ENCODE measurements at places on chromosomes 1 and 21.

GRCh38 chr1:71364236-71364635 is 283.4 kb upstream of the ZRANB2 start:
- DNase-seq, result no peak

DNA sequence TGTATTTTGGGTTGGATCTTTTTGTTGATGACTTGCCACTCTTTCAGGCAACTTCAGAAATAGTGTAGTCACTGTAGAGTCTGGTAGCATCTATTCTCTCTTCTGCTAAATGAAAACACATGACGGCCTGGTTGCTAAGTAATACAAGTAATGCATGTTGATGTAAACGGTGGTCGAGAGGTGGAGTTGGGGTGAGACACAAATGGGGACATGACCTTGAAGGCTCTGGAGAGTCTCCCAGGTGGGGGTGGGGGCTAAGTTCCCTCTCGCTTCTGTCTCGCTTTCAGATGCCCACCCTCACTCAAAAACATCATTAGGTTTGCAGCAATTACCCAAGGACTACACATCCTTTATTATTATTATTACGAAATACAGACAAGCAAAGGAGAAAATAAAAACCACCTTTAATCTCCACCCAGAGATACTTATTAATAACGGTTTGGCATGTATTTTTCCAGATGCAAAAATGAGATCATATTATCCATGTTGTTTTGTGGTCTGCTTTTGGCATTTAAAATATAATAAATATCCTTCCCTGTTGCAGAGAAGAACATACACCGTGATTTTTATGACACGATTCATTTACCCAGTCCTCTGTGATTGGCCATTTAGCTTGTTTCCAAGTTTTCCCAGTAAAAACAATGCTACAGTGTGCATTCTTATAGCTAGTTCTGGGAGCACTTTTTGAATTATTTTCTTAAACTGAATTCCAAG is 138.1 kb downstream of the MIS18A start:
- no peak for DNase-seq

GRCh38 chr1:116033322-116033721 is 57.0 kb downstream of the SLC22A15 start:
- DNase-seq, result no peak

- DNase-seq, result no peak
Observed at GRCh38 chr1:29684141-29684540, 447.8 kb downstream of the PTPRU start.

GRCh38 chr1:167152192-167152876 is 58.5 kb downstream of the STYXL2 start:
- DNase-seq, result no peak

DNA sequence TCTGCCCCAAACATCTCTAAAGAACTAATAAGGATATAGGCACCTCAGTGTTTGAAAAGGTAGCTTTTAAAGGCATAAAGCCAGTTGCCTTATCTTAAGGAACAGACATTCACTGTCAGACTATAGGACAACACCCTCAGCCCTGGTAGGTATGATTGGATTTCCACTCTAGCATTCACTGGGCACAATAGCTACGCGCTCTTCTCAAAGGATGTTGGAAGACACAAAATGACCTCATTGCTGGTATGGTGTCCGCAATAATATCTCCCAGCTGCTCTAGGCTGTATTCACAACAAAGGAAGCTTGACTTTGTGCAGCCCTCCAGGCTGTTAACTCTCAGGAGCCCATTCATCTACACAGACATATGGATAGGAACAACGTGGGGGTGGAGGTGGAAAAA is 119.4 kb upstream of the CXADR start:
- no peak for DNase-seq

DNA sequence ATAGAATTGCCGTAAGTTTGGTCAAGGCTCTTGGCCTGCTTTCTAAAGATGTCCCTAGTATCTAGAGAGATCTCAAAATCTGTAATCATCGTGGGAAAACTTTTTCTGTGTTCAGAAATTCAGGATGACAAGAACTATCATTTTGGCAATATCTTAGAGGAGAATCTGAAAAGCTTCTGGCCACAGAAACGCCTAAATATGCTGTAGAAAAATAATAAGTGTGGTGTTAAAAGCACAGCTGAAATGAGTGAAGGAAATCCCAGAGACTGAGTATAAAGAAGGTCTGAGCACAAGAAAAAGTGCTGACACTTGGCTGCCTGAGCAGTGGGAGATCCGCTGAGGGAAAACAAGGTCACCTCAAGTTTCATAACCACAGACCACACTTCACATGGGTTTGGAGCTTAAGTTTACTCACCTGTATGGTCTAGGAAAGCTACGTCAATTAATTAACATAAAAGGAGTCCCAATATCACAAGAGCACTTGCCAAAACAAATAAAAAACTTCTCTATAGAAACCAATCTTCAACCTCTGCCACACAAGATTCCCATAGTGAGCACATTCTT is 235.2 kb upstream of the IRF2BP2 start:
- DNase-seq, result no peak

DNA sequence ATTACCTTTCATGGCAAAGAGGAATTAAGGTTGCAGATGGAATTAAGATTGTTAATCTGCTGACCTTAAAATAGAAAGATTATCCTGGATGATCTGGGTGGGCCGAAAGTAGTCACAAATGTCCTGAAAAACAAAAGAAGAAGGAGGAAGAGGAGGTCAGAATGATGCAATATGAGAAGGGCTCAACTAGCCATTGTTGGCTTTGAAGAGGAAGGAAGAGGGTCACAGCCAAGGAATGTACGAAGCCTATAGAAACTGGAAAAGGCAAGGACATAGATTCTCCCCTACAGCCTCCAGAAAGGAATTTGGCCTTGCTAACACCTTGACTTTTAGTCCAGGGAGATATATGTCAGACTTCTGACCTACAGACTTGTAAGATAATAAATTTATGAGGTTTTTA is 39.4 kb upstream of the FMOD start:
- no peak for DNase-seq

DNA sequence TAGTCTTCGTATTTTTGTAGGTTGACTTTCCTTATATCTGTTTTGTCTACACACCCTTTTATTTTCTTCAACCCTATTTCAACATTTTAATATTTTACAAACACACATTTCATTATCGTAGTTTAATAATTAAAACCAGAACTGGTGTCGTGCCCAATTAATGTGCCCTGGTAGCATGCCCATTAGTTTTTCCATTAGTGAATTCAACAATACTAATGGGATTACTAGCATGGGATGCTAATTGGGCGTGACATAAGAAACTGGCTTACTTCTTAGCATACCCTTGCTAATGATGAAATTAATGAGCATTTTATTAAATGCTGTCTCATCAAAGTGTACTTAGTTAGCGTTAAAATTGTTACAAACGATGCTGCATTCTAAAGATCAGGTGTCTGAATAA is 332.7 kb downstream of the USH2A start:
- DNase-seq, result no peak

GRCh38 chr1:180188091-180188506 is 33.4 kb downstream of the QSOX1 start:
- DNase-seq, result no peak

GRCh38 chr1:112983537-112984131 is 27.6 kb upstream of the SLC16A1 start:
- no peak for DNase-seq

DNA sequence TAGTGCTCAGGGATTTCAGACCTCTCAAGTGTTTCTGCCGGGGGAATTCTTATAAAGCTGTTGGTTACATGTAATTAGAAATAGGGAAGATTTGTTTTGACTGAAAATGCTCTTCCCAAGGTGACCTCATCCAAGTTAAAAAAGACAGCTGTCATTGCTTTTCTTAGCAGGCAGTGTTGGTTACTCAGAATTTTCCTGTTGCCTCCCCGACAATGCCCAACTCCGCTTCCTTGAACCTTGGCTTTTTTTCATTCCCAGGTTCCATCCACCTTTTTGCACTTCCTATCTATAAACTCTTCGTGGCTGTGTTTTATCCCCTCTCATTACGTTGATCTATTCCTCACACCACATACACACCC is 825 bp upstream of the DPH5 start:
- no peak for DNase-seq

DNA sequence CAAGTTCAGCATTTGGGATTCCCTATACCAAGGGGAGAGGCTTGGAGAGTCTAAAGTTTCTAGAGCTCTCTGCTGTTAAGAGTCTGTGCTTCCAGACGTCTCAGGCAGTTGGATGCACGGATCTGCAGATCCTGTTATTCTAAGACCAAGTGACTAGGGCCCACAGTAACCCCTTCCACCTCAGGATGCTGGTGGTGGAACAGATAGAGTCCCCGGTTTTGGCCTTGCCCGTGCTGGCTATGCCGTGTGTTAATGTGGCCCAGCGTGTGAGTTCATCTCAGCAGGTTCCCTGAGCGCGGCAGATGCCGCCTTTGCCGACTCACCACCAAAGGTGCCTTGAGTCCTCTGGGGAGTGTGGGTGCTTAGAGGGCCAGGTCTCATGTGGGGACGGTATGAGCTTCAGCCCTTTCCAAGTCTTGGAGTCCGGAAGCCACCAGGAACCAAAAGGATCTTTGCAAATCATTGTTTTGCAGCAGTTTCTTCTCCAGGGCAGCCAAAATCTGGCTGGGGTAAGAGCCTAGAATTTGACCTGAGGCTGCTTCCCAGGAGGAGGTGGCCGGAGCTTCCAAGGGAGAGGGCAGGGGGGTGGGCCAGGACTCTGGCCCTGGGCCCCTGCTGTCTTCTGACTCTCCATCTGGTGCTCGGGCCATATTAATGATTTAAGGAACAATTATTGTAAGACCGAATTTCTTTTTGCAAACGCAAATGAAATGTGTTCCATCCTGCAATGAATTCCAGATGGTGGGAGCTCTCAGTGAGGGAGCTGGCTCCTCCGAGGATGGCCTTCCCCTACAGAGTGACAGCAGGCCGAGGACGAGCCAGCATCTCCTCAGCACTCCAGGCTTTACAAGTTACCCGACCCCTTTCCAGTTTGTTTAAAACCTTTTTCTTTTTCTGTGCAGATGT is 205.7 kb downstream of the FOXD2 start:
- no peak for DNase-seq

GRCh38 chr1:215672482-215672881 is 105.4 kb downstream of the KCTD3 start:
- DNase-seq, result no peak

DNA sequence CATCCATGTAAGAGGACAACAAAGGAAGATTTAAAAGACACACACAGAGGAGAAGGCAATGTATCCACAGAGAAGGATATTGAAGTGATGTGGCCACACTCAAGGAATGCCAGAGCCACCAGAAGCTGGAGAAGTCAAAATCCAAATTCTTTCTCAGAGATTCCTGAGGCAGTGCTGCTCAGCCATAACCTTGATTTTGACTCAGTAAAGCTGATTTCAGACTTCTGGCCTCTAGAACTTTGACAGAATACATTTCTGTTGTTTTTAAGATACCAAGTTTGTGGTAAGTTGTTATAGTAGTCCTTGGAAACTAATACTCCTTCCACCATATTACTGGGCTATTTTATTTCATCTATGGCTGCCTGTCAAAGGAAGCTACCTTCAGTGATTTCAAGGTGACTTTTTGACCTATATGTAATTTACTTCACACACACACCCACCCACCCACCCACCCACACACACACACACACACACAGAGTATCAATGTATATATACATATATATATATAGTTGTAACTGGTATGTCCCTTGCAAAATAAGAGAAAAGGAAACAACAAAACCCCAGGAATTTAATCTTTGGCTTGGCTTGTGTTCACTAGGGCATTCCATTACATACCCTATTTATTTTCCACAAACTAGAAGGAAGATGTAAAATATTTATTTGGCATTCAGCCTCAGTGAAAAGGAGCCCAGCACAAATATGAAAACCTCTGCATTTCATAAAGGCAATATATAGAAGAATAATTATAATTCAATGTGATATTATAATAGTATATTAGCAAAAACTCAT is 142.1 kb upstream of the PTGFR start:
- DNase-seq, result no peak

DNA sequence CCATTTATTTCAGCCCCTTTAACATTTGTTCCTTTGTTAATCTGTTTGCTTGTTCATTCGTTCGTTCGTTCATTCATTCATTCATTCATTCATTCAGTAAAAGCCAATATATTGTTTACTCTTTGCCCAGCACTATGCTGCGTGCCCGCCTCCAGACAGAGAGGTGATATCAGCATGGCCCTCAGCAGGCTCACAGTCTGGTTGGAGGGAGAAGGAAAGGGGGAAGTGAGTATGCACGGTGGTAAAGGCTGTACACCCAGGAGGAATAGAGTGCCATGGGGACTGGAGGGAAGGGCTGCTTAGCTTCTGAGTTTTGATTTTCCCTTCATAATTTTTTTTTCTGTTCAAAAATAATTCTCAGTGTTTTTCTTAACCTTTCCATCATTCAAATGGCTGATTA is 144.7 kb downstream of the NOS1AP start:
- DNase-seq, result no peak

DNA sequence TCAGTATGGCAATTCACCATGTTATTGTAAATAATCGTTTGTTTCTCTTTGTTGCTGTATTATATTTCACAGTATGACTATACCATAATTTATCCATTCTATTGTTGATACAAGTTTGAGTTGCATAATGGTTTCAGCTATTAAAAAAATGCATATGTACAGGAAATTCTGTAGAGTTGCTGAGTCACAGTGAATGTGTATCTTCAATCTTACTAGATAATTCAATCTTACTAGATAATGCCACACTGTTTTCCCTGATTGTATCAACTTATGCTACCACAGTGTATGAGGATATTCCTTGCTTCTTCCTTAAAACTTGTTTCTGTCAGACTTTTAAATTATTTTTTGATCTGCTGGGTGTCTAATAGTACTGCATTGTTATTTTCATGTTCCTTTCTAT is 3.5 kb upstream of the COA6 start:
- DNase-seq, result no peak

DNA sequence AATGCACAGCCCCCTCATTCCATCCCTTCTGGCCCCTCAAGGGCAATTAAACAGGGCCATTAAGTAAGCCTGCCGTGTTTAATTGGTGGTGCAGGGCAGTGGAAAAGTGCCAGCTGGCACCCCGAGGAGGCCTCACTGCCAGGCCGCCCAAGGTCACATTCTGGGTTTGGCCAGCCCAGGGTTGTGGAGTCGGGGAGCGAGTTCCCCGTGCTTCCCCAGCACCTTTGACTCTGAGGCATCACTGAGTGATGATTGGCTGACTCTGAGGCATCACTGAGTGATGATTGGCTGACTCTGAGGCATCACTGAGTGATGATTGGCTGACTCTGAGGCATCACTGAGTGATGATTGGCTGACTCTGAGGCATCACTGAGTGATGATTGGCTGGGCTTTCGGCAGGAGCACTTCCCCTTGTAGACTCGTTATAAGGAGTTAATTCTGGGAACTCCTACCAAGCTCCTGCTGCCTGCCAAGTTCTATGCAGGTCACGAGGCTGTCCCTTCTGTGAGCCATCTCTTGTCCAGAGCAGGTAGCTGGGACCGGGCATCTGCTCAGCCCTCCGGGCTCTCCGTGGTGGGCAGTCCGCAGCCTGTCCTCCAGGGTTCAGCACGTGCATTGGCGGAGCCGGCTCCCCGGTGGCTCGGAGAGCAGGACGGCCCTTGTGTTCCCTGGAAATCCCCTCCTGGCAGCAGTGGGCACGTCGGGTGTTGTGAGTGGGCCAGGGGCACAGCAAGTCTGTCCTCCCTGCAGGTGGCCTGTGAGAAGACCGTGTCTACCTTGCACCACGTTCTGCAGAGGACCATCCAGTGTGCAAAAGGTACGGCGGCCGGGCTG is 20.9 kb downstream of the CSTB start:
- DNase-seq, result no peak

- no peak for DNase-seq
Observed at GRCh38 chr1:208536212-208536611, 292.0 kb upstream of the PLXNA2 start.
